ENCODE measurements at places on chromosomes 12 and 14.

DNA sequence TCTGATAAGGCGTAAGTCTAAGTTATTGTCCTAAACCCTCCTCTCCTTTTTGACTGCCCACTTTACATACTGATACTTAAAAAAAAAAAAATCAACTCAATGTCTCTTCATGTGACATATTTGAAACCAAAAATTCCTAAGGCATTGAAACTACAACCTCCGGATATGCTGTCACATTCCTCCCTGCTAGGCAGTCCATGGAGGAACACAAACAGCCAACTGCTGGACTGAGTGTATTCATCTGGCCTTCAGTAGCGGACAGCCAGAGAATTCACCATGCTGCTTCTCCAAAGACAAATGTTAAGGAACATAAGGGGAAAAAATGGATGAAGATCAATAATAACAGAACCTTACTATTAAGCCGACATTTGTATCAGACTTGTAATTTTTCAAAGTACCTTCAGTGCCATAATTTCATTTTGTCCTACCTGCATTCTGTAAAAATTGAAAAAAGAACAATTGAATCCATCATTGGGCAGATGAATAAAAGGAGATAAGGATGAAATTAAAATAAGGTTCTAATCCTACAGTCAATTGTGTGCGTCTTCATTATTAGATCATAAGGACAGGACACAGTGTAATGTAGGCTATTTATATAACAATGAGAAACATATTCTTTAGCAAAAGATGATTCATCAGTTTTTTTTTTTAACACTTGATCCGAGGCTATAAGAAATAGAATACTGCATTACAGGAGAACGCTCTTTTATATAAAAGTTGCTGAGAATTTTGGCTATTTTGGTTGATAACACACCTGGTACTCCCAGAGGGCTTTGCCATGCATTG, 12.2 kb downstream of the RERG start:
- DNase-seq, result no peak

DNA sequence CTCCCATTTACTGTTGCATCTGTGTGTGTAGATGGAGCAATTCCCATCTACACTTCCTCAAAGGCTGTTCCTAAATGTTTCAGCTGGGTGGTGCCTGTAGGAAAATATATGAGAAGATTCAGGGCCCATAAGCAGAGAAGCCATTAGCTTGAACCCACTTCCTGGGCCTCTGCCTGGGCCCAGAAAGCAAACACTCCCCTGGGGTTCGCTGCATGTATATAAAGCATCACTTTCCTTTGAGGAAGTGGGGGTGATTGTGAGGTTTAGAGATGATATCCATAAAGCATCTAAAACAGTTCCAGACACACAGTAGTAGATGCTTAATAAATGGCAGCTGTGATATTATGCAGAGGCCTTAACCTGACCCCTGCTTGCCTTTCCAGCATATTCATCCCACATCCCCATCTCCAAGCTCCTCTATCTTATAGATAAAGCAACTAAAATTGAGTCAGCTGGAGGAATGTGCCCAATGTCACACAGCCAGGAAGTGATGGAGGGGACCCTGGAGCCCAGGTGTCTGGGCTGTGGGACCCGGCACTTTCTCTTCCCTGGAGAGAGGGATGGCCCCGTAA, 280.0 kb upstream of the CRY1 start:
- no peak for DNase-seq

- no peak for DNase-seq
Measured at GRCh38 chr14:69928111-69928523, 48.9 kb downstream of the SMOC1 start.

DNA sequence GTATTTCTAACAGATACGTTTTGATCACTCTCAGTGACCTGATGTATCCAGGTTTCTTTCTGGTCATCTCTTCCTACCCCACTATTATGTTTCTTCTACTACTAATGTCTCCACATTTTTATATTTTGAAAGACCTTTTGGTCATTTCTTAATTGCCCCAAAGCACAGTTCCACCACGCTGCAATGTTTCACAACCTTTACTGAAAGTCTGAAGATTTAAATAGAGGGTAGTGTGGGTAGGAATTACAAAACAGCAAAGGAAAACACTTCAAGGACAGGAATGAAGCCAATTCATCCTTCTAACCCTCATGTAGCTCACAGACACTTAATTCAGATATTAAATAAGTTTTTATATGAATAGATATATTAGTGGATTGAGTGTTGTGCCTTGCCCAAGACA, 36.1 kb upstream of the SLC16A7 start:
- DNase-seq, result no peak

- DNase-seq, result no peak
Measured at GRCh38 chr12:24835377-24835776, 113.5 kb downstream of the BCAT1 start.

GRCh38 chr12:49017891-49018260, 700 bp downstream of the PRKAG1 start:
- DNase-seq, result no peak

DNA sequence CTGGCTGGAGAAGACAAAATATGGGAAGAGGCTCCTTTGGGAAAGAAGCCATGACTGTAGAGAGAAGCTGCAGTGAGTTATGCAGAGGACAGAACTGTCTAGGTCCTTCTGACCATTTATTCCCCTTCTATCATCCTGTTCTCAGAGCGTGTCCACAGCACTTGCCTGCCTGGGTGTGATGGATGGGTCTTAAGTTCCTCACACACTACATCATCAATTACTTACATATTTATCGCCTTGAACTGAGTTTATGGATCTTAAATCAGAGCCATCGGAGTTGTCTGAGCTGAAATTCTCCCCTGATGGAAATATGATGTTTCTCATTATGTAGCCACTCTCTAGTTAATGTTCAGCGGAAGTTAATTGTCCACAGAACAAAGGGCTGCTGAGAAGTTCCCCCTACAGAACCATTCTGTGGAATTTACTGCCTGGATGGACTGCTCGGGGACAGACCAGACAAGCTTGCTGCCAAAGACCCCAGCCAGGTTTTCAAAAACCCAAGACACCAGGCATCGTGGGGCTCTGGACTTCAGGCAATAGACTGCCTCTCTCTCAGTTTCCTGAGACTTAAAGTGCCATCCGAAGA, 232.5 kb upstream of the NOS1 start:
- DNase-seq, result no peak

- no peak for DNase-seq
Measured at GRCh38 chr12:60173224-60174170, 577.7 kb downstream of the SLC16A7 start.

- peak; percentile 69 for DNase-seq
Measured at GRCh38 chr12:122860040-122860853, 25.0 kb downstream of the HIP1R start.

DNA sequence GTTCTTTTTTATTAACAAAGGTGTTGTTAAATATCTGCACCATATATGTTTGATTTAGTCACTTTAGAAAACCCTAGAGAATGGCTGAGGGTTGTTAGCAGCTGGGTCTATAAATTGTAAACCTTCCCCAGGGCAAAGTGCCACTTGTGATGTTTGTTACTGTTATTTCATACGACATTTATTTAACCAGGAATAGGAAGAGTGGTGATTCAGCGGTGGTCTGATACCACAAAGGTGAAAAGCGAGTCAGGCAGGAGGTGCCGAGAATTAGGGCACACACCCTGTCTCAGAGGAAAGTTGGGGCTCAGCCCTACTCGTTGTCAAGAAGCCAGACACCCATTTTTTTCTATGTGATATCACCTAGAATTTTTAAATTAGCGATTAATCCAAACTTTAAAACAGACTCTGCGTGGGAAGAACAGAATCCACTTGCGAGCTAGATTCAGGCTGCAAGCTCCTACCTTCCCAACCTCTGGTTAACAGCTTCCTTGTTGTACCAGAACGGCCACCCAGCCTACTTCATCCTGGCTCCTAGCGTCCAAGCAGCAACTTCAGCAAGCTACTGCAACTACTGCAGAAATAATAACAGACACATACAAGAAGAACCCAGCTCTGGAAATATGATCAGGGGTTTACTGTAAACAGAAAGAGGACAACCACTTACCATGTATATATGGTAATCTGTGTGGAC, 126.7 kb downstream of the TMEM132D start:
- DNase-seq, result no peak

DNA sequence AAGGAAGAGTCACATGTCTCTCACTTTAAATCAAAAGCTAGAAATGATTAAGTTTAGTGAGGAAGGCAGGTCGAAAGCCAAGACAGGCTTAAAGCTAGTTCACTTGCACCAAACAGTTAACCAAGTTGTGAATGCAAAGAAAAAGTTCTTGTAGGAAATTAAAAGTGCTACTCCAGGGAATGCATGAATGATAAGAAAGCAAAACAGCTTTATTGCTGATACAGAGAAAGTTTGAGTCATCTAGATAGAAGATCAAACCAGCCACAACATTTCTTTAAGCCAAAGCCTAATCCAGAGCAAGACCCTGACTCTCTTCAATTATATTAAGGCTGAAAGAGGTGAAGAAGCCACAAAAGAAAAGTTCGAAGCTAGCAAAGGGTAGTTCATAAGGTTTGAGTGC, 193.6 kb downstream of the MSRB3 start:
- no peak for DNase-seq

GRCh38 chr14:95226801-95227200, 69.5 kb upstream of the DICER1 start:
- DNase-seq, result no peak

DNA sequence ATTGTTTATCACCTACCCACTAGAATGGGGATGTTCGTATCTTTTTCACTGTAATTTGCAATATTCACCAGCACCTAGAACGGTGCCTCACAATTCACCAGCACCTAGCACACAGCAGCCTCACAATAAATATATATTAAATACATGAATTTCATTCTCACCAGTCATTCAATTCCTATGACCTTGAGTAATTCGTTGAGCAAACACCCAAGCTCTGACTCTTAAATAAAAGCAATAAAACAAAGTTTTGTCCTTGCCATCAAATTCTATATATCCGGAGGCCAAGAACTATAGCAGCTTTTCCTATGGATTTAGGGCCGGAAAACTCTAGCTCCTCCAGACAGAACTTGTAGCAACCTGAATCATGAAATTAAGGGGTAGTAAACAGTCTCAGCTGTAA, 981 bp downstream of the VTI1B start:
- DNase-seq, result no peak

DNA sequence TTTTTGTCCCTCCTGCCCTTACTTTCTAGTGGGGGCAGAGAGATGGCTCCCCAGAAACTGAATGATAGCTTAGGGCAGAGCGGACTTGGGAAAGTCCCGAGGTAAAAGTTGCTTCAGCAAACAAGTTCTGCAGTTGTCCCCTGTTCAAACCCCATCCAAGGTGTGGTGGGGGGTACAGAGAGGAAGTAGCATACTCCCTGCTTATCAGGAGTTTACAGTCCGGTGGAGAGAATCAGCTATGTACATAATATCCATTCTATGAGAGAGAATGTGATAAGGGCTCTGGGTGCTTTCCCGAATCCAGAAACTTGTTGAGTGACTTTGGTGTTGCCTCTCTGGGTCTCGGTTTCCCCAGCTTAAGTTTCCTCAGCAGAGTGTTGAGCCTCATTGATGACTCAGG, 40.4 kb upstream of the VRK1 start:
- no peak for DNase-seq

DNA sequence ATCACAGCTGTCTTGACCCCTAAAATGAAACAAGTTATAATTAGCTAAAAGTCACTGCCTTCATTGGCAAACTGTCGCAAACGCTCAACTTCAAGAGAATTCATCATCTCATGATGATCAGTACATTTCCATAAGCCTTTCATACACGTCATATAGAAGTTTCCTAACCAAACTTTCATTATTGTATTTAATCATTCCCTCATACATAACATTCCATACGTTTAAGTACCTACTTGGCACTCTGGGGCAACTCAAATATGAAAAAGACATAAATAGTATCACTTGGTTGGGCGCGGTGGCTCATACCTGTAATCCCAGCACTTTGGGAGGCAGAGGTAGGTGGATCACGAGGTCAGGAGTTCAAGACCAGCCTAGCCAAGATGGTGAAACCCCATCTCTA, 12.4 kb upstream of the PPP2R5E start:
- DNase-seq, result no peak
